ENCODE measurements at places on chromosomes 3 and 15.

DNA sequence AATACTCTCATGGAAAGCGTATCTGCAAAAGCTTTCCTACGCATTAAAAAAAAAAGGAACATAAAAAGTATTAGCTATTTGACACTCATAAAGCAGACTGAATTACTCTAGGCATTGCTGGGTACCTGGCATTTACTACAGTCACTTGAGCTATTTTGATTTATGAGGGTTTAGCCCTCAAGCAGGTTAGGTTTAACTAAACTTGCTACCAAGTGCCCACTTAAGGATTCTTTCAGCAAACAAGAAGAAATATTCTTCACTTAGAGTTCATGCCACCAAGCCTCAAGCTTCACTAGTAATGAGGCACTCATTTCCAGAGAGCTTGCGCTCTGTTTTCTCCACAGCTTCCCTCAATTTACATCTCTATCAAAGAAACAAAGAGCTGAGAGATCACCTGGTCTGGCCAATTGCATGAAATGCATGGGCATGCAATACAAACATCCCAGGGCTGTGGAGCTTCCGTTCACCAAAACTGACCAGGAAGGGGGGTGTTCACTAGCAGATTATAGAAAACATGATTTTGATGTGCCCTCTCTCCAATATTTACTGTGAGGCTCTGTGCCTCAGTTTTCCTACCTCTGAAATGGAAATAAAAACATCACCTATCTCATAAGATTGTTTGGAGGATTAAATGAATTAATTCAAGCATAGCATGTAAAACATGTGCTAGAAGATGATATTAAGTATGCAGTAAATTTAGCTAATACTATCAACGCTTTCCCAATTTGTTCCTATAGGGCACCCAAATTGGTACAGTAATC, 217.3 kb downstream of the RORA start:
- no peak for DNase-seq

DNA sequence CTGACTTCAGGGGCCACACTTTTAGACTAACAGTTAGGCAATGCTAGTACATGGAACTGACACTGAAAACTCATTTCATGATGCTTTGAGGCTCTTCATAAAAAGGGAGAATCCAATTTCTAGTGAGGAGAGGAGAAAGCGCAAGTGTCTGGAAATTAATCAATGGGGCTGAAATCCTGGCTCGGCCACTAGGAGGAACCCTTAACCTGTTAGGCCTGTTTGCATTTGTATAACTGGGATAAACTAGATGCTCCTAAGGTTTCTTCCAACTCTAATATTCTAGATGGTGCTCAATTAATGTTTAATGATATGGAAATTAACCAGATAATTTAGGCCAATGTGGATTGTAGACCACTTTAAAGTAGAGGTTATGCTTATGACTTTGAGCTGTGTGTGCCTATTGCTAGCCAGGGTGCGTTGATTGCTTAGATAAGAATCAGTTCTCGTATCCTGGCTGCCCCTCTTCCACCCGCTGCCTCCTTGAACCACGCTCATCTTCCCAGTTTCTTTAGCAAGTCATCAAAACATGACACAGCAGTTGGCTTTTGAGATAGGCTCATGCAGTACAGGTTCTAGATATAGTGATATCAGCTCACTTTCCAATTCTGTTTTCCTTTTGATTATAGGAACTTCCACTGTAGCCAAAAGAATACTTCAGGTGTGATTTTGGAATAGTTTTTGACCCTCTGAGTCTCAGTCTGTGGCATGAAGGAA, 16.8 kb upstream of the CRBN start:
- DNase-seq = no peak

GRCh38 chr3:56001991-56002390, 466.3 kb downstream of the ERC2 start:
- DNase-seq = no peak

GRCh38 chr3:109532257-109533216, 195.2 kb upstream of the DPPA4 start:
- peak; percentile 43 for DNase-seq

DNA sequence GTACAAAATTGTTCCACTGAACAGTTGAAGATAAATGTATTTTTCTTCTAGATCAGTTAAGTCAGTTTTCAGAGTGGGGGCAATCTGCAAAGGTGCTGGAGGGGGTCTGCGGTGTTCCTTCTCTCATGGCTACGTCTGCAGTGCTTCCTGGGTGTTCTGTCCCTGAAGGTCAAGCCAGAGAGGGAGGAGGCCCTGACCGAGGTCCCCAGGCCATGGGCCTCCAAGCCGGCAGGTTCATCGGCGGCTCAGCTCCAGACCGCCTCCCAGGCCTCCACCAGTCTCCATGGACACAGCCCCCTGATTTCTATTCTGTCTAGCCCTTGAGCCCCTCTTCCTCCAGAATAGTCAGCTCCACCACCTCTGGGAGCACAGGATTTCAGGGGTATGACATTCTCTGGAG, 28.5 kb upstream of the TSEN2 start:
- no peak for DNase-seq

- DNase-seq = peak; percentile 40
These were observed 149.1 kb upstream of the CD96 start for GRCh38 chr3:111392894-111393398.

DNA sequence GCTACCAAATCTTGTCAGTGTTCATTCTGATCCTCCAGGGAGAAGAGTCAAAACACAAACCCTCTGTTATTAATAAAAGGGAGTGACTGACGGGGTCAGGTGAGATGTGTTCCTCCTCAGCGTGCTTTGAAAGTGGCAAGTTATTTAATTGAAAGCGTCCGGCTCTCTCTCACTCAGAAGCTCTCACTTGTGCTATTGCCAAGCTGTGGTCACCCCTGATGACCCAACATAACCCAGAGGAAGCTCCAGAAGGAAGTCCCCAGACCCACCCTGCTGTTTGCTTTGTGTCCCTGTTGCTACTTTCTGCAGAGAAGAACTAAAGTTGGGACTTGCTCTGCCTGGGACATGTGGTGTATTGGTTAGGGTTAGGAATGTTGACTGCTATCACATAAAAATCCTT, 235.6 kb downstream of the EDEM1 start:
- no peak for DNase-seq

- no peak for DNase-seq
These were observed 346.0 kb downstream of the NLGN1 start for GRCh38 chr3:173743516-173743915.

GRCh38 chr3:39146083-39146501, 7.3 kb downstream of the CSRNP1 start:
- DNase-seq = no peak

DNA sequence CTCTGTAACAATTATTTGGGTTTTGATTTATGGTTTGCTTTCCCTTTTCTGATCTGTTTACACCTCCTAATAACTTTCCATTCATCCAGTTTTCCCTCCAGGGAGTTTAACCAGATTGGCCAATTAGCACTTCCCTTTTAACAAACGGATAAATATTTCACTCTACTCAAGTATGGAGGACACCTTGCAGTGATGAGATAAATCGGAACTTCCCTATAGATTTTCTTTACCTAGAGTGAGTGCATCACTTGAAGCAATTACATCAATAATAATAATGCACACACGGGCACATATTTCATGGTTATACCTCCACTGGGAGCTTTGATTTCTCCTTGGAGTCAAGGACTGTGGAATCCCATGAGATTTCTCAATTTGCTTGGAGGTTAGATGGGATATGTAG, 239.1 kb upstream of the CFAP20DC start:
- DNase-seq = no peak

DNA sequence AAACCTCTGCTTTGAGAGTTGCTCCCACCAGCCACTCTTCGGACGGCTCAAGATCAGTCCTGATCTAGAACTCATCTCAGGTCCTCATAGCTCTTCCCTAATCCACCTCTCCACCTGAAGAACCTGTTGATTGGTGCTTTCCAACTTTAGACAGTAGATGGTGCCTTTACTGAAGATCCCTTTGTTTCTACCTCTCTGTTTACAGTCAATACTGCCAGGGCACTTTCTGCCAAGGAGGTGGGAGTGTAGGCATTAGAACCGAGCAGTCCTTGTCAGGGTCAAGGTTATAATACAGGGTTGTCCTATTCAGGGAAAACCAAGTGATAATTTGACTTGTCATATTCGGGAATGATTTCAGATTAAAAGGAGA, 1.2 kb downstream of the CGNL1 start:
- no peak for DNase-seq

- DNase-seq = no peak
These were observed 5.6 kb upstream of the PYDC2 start for GRCh38 chr3:191455257-191455952.

DNA sequence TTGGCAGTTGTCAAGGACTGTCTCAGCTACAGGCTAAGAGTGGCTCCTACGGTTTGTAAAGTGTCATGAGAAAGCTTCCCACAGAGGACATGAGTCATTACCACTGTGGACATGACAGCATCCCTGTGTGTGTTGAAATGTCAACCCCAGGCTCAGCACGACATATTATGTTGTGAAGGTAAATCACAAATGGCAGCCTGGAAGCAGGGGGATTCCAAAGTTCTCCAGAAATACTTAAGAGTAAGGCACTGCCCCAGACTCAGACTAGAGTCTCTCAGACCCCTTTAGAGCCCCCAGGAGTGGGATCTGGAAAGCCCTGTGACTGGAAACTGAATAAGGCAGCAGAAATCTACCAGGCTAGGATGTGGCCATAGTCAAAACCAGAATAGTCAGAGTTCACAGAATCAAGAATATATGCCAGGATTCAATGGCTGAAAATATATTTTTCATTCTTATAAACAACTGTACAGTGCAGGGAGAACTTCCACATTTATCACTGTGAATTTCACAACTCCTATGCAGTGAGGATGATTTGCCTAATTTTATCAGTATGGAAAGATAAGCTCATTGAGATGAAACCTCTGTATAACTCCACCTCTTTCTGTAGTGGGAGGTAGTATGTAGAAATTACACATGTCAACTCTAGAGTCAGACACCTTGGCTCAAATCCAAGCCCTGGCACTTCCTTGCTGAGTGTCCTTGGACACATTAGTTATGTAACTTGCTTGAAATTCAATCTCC, 237.1 kb upstream of the CFAP20DC start:
- DNase-seq = no peak

- DNase-seq = no peak
These were observed 68.5 kb upstream of the ATP13A5 start for GRCh38 chr3:193446965-193447602.

DNA sequence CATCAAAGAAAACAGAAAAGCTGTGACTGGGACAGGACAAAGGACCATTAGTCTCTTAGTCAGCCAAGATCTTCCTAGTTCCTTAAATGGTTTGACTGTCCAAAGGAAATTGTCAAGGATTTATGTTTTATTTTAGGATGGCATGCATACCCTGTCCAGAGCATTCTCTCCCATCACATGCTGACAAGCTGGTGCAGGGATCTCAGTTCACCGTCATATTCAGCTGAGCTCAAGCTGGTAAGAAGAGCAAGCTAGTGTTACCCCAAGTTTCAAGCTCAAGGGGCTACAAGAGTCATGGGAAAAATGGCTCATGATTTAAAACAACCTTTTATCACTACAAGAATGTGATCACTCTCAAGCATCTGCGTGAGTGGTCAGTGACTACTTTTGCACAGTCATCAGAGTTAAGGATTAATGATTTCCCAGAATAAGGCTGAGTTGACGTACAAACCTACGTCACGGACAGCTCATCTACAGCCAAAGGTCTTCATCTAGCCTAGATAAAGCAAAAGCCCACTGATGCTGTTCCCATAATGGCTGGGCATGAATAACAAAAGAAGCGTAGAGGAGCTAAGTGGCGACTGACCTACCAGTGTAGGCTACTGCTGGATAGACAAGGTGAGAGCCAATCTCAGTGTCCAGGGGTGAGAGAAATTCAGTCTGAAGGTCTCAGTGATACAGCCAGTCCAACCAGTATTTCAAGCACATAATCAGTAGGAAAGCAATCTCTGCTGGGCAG, 157.5 kb downstream of the GABRB3 start:
- no peak for DNase-seq

DNA sequence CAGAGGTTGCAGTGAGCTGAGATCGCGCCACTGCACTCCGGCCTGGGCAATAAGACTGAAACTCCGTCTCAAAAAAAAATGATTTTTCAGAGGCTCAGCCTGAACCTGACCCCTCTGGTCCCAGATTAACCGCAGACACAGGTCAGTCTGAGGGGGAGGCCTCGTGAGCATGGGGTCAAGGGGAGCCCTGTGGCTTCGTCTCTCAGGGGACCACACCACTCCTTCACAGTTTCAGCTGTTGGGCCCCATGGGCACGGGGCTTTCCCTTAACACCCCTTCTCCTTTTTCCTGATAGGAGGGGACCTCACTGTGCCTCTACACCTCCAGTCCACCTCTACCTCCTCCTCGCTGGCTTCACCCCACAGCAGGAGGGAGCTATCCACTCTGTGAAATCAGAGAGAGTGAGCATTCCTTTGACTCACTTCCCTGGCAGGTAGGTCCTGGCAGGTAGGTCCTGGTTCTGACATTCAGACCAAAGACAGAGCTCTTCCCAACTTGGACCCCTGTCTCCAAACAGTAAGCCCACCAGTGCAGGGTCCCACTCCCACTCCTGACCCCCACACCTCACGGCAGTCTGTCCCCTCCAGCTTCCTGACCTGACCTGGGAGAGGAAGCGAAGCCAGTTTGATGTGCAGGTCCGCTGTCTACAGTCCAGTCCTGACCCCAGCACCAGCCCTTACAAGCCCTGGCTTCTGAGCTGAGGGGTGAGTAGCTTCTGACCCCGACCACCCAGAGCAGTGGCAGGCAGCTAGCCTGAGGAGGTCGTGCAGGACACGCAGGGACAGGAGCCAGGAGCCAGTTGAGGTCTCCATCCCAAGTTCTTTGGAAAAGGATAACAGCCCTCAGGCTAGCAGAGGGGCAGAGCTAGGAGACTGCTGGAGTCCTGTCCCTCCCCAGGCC, 9.0 kb downstream of the RRP9 start:
- no peak for DNase-seq

GRCh38 chr3:193301433-193301832, 60.4 kb downstream of the PLAAT1 start:
- no peak for DNase-seq

DNA sequence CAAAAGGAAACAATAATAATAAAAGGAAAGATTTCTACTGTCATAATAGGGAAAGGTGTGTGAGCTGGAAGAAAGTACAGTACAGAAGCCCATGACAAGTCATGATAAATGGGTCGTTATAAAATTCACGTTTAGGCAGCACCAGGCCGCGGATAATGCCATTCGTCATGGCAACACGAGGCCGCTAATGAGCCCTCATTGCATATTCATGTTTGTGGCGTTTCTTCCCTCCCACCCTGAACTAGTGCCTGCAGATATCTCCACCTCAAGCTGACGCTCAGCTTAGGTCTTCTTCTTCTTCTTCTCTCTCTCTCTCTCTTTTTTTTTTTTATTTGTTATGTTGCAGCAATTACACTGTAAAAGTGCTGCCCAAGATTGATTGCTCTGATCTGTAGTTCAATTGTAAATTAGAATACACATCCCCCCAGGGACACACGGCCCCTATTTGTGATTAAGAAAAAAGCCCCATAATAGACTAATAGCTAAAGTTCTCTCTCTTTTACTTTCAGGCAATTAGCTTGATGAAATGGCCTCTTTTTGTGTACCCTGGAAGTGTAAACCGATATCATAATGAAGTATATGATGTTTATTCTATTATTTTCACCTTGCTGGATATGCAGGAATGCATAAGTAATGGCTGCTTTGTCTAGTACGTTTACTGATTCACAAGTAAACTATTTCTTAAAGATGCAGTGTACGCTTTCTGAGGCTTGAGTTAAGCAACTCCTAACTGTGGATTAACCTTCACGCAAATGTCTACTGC, 61.9 kb upstream of the NR2F2 start:
- no peak for DNase-seq

All from activated gamma-delta T cell treated with Interleukin-2 at 50 U/mL for 16 hours (primary cell).